ENCODE measurements at places on chromosomes 5 and 9. TPM values are rescaled to one million over a fixed set of nuclear protein-coding genes. Genes with fewer than 3 reads are reported as not detected.

The ZNF608 gene
- 10.5 TPM for total RNA-seq

The SLC6A7 gene
- not detected for total RNA-seq

The SLC6A3 gene
- total RNA-seq: not detected

The CD72 gene
- 2.2 TPM for total RNA-seq

The TJP2 gene
- total RNA-seq: 96.6 TPM

The SLCO6A1 gene
- not detected for total RNA-seq

The RNF130 gene
- 61.8 TPM for total RNA-seq

The BAAT gene
- not detected for total RNA-seq

The DAPK1 gene
- 16.5 TPM for total RNA-seq

The SPATA31C1 gene
- total RNA-seq: not detected

The HMGXB3 gene
- total RNA-seq: 26.7 TPM

The HABP4 gene
- total RNA-seq: 13.0 TPM

The TAF11L10 gene
- not detected for total RNA-seq

The GSN gene
- 335 TPM for total RNA-seq

The PRPF4 gene
- total RNA-seq: 22.0 TPM

The SPACA9 gene
- 7.3 TPM for total RNA-seq

The IL3 gene
- not detected for total RNA-seq

The CRB2 gene
- under 0.01 TPM for total RNA-seq

The GPRIN1 gene
- total RNA-seq: 1.9 TPM

The GFPT2 gene
- total RNA-seq: 41.0 TPM

The UCK1 gene
- total RNA-seq: 22.9 TPM

The SYNPO gene
- 13.5 TPM for total RNA-seq

The ANKRD31 gene
- 0.09 TPM for total RNA-seq

The ARHGEF39 gene
- 1.5 TPM for total RNA-seq

The SLC34A1 gene
- total RNA-seq: not detected

The HRH2 gene
- 1.6 TPM for total RNA-seq

The ITGA1 gene
- total RNA-seq: 34.0 TPM

The CDC25C gene
- total RNA-seq: 0.12 TPM

The GPR150 gene
- total RNA-seq: 0.26 TPM

The ELAVL2 gene
- 0.77 TPM for total RNA-seq

The CBY3 gene
- not detected for total RNA-seq

The CDH9 gene
- not detected for total RNA-seq

The CFAP77 gene
- total RNA-seq: 0.34 TPM

The ARL14EPL gene
- total RNA-seq: not detected

The SPATA31D4 gene
- total RNA-seq: not detected

The SEMA6A gene
- total RNA-seq: 1.4 TPM

The LHX3 gene
- not detected for total RNA-seq

The ECSCR gene
- 1.0 TPM for total RNA-seq

The LCN12 gene
- total RNA-seq: not detected

The CAST gene
- 179 TPM for total RNA-seq

The MZB1 gene
- total RNA-seq: not detected

The SAXO1 gene
- not detected for total RNA-seq

The GRXCR2 gene
- not detected for total RNA-seq

The FAM153A gene
- total RNA-seq: not detected

The CD180 gene
- not detected for total RNA-seq

The PLAC8L1 gene
- not detected for total RNA-seq

The ANXA1 gene
- 369 TPM for total RNA-seq

The STC2 gene
- 63.8 TPM for total RNA-seq

The RETREG1 gene
- 1.4 TPM for total RNA-seq

All from pericardium fibroblast (primary cell).